ENCODE measurements at places on chromosomes 1 and 21. TPM values are rescaled to one million over a fixed set of nuclear protein-coding genes. Genes with fewer than 3 reads are reported as not detected.

GRCh38 chr1:165910764-165911421 lies 83.5 kb downstream of the UCK2 start:
- no peak for DNase-seq

GRCh38 chr1:15212216-15212953 lies 34.6 kb upstream of the FHAD1 start:
- no peak for DNase-seq

DNA sequence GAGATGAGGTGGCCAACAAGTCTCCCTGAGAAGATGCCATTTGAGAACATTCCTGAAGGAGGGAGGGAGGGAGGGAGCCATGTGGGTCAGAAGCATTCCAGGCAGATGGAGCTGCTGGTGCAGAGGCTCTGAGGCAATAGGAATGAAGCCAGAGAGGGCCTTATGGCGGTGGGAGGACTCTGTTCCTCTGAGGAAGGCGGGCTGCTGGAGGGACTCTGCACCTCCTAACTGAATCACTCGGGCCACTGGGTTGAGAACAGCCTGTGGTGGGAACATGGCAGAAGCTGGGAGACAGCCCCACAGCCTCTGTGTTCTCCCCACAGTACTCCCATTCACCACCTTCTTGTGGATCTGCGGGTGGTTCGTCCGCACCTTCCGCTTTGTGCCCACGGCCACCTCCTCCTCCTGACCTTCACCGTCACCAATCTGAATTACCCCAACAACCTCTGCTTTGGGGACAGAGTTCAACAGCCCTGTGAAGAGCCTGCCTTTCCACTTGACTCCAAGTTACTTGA lies 2.4 kb upstream of the TMEM125 start:
- DNase-seq = no peak

- no peak for DNase-seq
Measured at GRCh38 chr1:6325482-6325881, 64.6 kb upstream of the GPR153 start.

The CYB5RL gene
- 5.8 TPM for polyA plus RNA-seq

DNA sequence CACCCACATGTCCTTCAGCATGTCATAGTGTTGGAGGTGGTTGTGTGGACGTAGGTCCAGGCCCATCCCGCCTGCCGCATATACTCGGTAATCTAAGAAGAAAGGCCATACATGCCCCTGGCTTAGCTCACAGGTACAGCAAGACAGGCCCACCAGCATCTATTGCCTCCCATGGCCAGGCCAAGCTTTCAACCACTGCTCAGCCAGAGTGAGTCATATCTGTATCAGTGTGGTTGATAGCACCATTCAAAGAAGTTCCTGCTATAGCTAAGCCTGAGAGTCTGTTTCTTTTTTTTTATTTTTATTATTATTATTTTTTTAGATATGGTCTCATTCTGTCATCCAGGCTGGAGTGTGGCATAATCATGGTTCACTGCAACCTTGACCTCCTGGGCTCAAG lies 17.0 kb downstream of the KLHDC8A start:
- DNase-seq = no peak
